Kidney epithelial cell (primary cell): ENCODE measurements at places on chromosomes 7 and 10.

- no peak for DNase-seq
These were observed 15.1 kb downstream of the TMEM60 start for GRCh38 chr7:77783111-77783510.

GRCh38 chr10:75870039-75870645 is 438.7 kb downstream of the LRMDA start:
- no peak for DNase-seq

- no peak for DNase-seq
These were observed 6.1 kb downstream of the CHRM2 start for GRCh38 chr7:136874393-136875032.

GRCh38 chr10:75223507-75223906 is 12.2 kb downstream of the COMTD1 start:
- DNase-seq: no peak

DNA sequence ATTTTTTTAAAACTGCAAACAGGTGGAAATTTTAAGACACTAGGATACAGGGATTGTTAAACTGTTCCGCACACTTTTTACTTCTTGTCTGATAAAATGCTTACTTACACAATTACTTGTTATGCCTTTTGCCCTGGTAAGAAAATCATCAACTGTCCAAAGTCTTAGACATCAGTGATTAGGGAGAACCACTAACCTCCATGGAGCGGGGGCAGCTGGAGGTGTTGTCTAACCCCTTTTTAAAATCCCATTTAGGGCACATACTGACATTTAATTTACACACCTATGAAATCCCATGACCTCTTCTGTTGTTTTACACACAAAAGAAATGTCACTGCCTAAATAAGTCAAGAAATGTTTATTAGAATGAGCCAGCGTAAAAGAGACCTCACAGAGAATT is 65.7 kb downstream of the TRIM24 start:
- DNase-seq: no peak

GRCh38 chr7:56256108-56256507 is 139.9 kb upstream of the NUPR2 start:
- no peak for DNase-seq

GRCh38 chr10:110348336-110348735 is 43.6 kb upstream of the SMNDC1 start:
- DNase-seq: no peak

DNA sequence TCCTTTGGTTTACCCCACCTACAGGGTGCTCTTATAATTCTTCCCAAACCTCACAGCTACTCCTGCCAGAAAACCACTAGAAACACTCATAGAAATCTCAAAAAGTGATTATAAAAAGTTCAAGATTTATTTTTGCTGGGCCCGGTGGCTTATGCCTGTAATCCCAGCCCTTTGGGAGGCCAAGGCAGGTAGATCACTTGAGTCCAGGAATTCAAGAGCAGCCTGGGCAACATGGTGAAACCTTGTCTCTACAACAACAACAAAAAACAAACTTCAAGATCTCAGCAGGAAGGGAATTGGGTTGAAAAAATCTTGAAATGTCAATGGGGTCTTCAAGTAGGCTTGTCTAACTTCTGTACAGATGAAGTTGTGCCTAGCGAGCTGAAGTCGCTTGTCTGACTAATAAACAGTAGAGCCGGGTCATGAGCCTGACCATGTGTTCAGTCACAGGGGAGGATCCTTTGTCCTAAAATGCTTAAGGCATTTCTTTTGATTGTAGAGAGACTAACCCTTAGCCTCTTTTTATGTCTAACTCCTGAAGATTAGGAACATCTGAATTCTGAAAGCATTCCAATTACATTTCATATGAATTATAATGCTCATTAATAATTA is 124.6 kb downstream of the NOC3L start:
- DNase-seq: no peak

GRCh38 chr10:101912561-101913179 is 69.1 kb upstream of the KCNIP2 start:
- no peak for DNase-seq

DNA sequence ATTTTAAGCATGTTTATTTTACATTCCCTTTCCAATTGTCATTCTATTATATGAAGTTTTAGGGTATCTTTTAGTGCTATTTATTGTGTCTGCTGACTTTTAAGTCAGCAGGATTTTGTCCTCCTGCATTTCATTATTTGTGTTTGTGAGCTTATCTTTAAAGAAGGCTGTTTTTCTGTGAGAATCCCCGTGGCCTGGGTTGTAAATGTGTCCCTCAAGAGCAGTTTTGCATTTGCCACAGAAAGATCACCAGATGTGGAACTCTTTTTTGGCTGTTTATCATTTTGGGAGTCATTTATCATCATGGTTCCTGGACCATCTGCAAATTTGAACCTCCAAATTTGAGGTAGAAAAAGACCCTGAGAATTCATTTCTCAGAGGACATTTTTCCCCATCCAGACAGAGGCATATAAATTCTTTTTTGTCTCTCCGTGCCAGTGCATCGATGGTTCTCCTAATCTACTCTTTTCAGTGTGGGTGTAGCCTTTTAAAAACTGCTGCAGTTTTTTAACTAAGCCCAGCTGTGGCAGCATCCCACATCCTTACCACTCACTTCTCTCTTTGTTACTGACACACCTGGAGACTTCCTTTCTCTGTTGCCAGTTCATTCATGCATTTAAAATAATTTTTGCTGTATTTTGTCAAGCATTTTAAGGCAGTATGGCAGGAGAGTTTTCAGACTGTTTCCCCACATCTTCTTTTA is 20.1 kb upstream of the MTURN start:
- no peak for DNase-seq

DNA sequence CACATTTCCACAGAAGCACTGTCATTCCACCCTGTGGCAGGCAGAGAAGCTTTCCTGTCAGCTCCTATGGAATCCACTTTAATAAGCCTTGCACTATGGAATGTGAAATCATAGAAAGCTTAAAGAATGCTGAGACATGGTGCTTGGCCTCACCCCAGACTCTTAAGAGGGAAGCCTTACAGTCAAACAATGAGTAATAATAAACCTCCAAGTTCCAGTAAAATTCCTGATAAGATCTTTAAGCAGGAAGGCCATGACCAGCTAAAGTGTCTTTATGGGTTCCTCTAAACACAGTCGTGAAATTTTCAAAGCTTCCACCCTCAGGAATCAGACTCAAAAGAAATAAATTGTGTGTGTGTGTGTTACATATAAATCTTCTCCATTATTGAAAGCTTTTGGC is 11.9 kb upstream of the TEX36 start:
- no peak for DNase-seq

DNA sequence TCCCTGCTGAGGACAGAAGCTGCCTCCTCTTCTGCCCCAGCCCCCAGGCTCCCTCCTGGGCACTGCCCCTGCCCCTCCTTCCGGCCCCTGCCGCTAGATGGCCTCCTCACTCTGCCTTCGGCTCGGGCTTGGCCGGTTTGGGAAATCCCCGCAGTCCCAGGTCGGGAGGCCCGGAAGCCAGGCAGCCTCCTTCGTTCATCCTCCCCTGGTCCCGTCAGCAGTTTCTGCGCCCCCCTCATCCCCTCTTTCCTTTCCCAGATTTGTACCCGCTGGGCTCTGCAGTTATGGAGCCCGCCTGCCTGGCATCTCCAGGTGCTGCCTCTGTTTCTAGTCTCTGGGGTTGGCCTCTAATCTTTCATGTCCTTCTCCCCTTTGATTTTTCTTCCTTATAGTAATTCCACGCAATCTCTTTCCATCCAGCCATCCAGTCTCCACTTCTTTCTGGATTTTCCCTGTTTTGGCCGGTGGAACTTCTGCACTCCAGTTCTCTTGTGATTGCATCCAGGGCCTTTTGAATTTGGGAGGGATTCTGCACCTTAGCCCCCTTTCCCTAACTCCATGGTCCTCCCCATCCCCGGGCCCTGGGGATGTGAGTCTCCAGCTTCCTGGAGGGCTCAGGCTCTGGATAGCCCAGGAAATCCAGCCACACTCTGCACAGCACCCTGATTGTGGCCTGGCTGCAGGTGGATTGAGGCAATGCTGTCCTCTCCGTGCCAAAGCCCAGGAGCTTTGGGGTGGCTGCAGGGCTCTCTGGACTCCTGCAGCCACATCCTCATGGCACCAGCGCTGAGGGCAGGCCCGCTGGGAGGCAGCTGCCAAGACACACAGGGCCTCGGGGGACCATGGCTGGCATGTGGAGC is 3.3 kb upstream of the SHH start:
- DNase-seq: no peak

DNA sequence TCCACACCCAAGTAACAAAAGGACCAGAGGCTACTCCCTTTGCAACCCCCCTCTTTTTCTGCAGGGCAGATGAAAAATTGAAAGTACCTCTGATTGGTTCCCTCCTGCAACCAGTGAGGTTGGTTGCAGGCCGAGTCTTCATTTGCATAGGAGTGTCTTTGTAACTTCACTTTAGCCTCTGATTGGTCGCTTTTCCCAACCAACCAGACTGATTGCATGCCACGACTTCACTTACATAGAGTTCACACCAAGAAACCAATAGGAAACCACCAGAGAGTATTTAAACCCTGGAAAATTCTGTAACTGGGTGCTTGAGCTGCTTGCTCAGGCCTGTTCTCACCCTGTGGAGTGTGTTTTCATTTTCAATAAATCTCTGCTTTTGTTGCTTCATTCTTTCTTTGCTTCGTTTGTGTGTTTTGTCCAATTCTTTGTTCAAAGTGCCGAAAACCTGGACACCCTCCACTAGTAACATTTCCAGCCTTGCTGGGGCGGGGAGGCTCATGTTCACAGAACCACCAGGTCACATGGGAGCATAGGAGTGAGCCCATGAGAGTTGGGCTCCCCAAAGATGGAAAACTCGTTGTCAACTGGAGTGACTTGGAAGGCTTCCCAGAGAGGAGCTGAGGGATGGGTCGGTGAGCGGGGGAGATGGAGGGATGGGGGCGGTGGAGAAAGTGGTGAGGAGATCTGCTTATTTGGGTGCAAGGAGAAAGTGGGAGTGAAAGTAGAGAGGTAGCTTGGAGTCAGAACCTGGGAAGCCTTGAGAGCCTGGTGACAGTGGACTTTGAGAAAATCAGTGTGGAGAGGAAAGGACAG is 223.6 kb downstream of the GFRA1 start:
- DNase-seq: no peak

- DNase-seq: no peak
These were observed 131.7 kb downstream of the ZMYND11 start for GRCh38 chr10:266974-267425.

- DNase-seq: no peak
These were observed 53.7 kb upstream of the ZNF273 start for GRCh38 chr7:64849250-64849923.

GRCh38 chr10:110029450-110029849 is 21.7 kb downstream of the ADD3 start:
- no peak for DNase-seq

GRCh38 chr10:77604063-77604462 is 33.5 kb downstream of the KCNMA1 start:
- no peak for DNase-seq

DNA sequence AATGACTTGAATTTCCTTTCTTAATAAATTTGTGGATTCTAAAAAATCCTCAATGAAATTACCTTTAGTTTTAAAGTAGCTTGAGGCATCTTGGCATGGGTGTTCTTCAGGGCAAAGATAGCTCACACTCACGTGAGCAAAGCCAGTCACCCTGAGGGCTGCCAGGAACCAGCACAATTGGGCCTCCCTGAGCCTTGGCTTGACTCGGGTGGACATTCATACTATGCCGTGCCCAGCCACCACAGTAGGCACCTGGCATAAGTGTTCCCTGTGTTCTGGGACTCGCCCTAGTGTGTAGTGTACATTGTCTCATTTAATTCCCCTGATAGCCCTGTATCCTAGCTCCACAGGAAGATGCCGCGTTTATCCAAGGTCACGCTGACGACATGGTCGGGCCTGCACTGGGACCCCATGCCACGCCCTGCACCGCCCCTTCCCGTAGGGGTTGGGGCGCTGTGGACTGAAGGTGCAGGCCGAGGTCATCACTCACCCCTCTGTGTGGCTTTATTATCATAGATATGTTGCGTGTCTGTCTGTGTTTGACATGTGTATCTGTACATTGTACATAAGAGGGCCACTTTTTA is 67.7 kb downstream of the DYNC2I1 start:
- no peak for DNase-seq

- no peak for DNase-seq
These were observed 17.2 kb upstream of the TPST1 start for GRCh38 chr7:66187905-66188304.

GRCh38 chr7:96016735-96017134 is 244.4 kb downstream of the DYNC1I1 start:
- no peak for DNase-seq
